ENCODE measurements at places on chromosomes 4 and X.

GRCh38 chrX:12974796-12975669 lies at the start of gene TMSB4X:
TSS of gene TMSB4X (plus strand) at chrX:12975110.
- DNase-seq = peak; percentile 81

GRCh38 chr4:47538825-47539154 lies 53.7 kb downstream of the ATP10D start:
- no peak for DNase-seq

GRCh38 chr4:115370490-115370889 lies 257.1 kb upstream of the NDST4 start:
- no peak for DNase-seq

DNA sequence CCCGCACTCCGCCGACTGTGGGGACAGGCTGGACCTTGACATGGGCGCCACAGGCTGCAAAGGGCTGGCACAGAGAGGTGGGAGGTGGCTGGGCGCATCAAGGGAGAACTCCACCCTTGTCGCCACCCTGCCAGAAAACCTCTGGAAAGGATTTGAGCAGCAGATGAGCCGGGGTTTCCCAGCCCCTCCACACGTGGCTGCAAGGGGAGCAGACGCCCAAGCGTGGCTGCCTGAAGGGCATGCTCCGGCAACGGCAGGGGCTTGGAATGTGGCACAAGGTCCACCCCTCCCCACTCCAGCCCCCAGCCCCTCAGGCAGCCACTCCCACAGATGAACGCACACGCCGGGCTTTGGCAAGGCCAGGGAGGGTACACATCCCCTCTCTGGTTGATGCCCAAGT lies 4.6 kb downstream of the BGN start:
- DNase-seq = no peak

DNA sequence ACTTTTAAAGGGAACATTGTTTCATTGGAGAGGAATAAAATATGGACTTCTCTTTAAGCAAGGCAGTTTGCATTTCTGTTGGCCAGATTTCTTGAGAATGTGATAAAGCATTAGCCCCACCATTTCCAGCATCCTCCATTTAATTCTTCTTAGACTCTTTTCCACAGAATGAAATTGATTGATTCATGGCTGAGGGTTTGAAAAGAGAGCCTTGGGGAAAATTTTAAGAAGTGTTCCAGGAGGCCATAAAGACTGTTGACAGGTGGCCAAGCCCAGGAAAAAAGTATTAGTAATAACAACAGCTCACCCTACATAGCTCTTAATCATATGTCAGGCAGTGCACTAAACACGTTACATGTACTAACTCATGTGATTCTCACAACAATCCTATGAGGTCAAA lies 53.4 kb downstream of the SHROOM3 start:
- DNase-seq = no peak

- peak; percentile 51 for DNase-seq
Observed at GRCh38 chr4:7295911-7296660, 103.7 kb downstream of the SORCS2 start.

DNA sequence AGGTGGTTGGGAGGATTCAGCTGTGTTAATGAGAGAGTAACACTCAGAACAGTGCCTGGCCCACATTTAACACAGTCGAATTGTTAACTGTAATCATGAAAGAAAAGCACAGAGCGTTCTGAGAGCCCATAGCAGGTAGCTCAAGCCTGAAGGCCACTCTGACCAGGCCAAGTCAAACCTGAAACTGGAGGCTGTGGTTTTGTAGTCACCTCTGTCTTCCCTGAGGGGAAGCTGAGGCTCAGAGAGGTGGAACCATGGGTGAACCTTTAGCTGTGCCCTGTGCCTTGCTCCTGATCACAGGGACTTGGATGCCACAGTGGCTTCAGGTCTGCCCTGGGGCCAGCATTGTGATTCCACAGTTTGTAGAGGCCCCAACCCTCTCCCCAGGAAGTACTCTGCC lies 16.6 kb upstream of the UBA1 start:
- DNase-seq = no peak

GRCh38 chr4:41454423-41454822 lies 83.5 kb upstream of the LIMCH1 start:
- no peak for DNase-seq

GRCh38 chr4:96558466-96558865 lies 718.6 kb downstream of the PDHA2 start:
- no peak for DNase-seq

DNA sequence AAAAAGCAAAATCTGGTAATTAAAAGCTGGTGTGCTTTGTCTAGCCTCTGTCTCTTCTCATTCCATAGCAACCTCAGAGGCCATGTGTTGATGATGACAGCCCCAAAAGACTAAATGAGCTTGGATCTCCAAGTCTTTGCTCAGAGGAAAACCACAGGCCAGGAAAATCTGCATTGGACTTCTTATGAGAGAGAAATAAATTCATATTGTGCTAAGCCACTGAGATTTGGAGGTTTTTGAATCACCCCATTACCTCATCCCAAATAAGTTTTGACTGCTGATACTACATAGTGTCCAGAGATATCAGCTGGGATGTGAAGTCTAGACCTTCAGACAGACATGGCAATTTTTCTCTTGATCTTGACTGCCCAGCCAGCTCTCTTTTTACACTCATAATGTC lies 178.6 kb upstream of the DIPK2B start:
- no peak for DNase-seq

DNA sequence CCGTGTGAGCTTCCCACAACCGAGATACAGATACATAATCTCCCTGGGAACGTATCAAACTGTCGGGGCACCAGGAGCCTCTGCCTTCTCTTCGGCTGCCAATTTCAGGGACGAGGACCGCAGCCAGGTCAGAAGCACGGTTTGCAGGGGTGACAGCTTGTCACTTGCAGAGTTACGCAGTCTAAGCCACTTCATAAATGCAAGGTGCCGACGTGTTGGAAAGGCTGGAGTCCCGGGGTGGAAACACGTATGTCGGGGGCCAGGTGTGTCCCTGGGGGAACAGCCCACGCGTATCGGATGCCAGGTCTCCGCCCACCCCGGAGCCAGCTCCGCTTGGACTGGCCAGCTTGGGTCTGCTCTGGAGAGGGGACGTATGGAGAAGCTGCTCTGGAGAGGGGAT lies 76.3 kb upstream of the SHOX start:
- DNase-seq = no peak

DNA sequence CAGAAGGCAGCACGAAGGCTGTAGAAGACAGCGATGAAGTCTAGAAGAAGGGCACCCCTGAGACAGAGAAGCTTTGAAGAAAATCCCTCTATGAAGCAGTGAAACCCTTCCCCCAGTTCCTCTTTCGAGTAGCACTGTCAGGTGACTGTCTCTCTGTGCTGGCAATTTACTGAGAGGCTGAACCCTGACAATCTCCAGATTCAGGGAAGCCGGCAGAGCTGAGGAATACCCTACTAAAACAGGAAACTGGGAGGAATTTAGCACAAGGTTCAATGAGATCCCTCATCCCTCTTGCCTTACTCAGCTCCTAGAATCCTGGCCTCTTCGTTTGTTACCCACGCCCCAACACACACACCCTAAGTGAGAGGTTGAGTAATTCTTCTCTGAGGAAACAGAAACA lies 239.7 kb upstream of the NOCT start:
- DNase-seq = no peak

DNA sequence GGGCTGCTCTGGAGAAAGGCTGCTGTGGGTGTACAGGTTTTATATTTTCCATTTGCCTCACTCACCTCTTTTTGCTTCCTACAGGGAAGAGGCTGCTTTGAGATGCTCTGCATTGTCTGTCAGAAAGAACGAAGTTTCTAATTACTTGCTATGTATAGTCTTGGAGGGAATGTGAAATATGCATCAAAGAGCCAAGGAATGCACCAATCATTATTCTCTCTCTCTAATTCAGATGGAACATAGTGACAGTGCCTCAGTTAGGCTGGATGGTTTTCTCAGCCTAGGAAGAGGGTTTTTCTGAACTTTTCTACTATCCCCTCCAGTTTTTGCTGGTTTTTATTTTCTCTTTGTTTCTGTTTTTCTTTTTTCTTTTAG lies 106.8 kb upstream of the SLC4A4 start:
- no peak for DNase-seq

DNA sequence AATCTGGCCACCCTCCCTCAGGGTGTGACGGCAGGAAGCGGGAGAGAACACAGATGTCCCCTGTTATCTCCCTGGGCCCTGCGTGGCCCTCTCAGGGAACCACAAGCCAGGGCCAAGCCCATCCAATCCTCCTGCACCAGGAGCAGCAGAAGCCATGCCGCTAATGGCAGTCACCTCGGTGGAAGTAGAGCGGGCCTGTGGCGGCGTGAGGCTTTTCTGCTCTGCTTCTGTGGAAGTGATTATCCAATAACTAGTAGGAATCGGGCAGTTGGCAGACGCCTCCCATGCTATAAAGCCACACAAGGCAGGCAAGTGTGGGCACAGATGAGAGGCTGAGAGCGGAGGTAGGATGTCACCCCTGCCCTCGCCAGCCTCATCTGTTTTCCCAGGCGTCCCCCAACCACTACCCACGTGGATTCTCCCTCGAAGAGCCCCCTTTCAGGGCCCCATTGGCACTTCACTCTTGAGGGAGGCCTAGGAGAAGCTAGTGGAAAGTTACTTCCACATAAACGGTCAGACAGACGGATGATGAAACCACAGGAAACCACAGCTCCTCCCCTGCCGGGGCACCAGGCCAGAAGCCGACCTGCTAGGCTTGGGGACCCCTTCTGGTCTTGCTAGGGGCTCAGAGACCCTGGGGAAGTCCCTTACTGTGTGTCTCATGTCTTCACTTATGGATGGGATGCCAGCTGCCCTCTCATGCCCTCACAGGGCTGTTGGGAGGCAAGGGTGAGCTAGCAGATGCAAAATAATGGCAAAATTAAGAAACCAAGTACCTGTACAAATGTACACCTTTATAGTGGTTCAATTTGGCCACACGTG lies 18.8 kb upstream of the TMSB4X start:
- no peak for DNase-seq

GRCh38 chrX:133402830-133403625 lies 12.3 kb downstream of the GPC4 start:
- no peak for DNase-seq

DNA sequence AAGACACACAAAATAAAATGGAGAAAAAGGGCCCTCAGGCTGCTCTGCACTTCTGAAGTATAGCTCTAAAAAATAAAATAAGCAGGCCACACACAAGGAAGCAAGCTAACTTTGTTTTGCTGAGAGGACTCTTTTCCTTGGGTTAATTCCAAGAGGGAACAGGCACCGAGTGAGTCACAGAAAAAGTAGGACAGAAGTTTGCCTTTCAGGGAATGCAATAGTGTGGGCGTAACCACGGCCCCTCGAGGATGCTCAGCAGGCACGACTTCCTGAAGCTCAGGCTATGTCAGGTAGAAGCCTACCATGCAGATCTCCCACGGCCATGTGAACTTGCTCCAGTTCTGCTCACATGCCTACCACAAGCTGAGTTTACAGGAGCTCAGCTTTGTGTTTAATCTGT lies 22.1 kb downstream of the PPP1R2C start:
- peak; percentile 30 for DNase-seq

DNA sequence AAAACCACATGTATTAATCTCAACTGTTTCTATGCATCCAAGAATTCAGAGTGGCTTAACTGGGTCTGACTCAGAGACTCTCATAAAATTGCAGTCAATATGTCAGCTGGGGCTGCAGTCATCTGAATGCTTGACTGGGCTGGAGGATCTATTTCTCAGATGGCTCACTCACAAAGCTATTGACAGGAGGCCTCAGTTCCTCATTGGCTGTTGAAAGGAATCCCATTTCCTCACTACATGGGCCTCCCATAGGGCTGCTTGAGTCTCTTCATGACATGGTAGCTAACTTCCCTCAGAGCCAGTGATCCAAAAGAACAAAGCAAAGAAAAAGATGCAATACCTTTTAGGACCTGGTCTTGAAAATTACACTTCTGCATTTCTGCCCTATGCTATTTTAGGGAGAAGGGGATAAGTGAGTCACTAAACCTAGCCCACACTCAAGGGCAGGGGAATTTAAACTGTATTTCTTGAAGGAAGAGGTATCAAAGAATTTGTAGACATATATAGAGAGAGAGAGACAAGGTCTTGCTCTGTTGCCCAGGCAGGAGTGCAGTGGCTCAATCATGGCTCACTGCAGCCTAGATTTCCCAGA lies 9.8 kb downstream of the SCFD2 start:
- no peak for DNase-seq

DNA sequence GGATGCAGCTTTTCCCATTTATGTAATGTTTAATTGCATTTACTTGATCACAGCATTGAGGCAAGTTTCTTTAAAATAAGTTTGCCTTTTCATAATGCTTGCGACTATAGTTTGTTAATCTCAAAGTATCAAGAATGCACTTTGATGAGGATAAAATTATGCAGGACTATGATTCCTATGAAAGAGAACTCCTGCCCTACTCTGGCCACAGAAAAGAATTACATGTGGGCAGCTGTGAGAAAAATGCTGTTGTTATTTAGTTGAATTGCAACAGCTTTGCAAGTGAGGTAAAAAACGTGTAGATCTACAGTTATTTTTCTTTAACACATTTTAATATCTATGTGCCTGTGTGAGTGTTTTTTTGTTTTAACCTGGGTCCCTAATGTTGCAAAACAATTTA lies 12.5 kb upstream of the OSTC start:
- no peak for DNase-seq

DNA sequence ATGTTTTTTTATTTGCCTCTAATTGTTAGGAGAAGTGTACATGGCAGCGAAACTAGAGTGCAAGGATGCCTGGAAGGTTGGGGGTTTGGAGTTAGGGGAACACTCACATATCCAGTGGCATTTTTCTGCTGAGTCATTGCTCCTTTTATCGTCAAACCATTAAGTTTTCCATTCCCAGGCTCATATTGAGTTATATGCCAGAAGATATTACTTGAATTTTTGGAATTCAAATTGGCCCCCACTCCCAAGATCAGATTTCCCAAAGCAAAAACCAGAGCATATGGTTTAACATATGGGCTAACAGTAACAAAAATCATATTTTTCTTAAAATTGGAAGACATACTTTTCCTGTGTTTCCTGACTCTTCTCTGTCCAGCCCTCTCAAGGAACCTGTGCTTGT lies 152.7 kb downstream of the FSTL5 start:
- no peak for DNase-seq

- no peak for DNase-seq
Observed at GRCh38 chr4:111761531-111761930, 383.7 kb upstream of the FAM241A start.

GRCh38 chrX:31604629-31605221 lies 532.9 kb upstream of the FTHL17 start:
- no peak for DNase-seq

- no peak for DNase-seq
Observed at GRCh38 chrX:65689377-65689776, 21.9 kb downstream of the MSN start.

GRCh38 chr4:132498215-132498614 lies 650.9 kb upstream of the PCDH10 start:
- DNase-seq = no peak

DNA sequence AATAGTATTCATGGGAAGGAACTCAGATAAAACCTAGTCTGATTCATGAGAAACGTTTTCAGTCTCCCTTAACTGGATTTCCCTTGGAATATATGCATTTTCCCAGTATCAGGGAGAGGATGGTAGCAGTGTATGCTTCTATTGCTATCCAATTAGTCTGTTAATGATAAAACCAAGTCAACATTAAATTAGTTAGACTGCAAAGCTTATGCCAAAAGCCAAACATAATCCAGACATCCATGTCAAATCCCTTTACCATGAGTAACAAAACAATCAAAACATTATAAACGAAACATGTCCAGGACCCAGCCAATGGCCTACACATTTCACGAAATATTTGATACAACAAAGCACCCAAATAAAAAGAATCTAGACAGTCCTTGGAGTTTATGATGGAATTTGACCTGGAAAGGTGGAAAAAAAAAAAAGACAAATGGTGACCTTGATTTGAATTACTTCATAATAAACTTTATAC lies 34.5 kb upstream of the VEGFD start:
- no peak for DNase-seq
